Melanocyte of skin (primary cell): ENCODE measurements at places on chromosomes 16 and 17. TPM values are rescaled to one million over a fixed set of nuclear protein-coding genes. Genes with fewer than 3 reads are reported as not detected.

TBX2 gene
- 47.0 and 49.0 TPM in 2 replicates for total RNA-seq

MPP3 gene
- total RNA-seq: 4.7 and 5.4 TPM in 2 replicates

IFI35 gene
- 155 and 255 TPM in 2 replicates for total RNA-seq

KLHL10 gene
- total RNA-seq: under 0.01 TPM in 1 of 2 replicates, not detected in the other

CFAP52 gene
- total RNA-seq: not detected in 2 replicates

TPSB2 gene
- not detected in 2 replicates for total RNA-seq

NPTX1 gene
- 0.77 and 3.0 TPM in 2 replicates for total RNA-seq

KPNA2 gene
- 432 and 448 TPM in 2 replicates for total RNA-seq

SPATA32 gene
- not detected in 2 replicates for total RNA-seq

CD300A gene
- not detected in 2 replicates for total RNA-seq

MPV17L gene
- total RNA-seq: 0.73 and 1.0 TPM in 2 replicates

USB1 gene
- 42.1 and 50.3 TPM in 2 replicates for total RNA-seq

GNAO1 gene
- 0.31 and 0.33 TPM in 2 replicates for total RNA-seq

KRTAP4-2 gene
- total RNA-seq: not detected in 2 replicates

KRTAP2-3 gene
- not detected in 2 replicates for total RNA-seq

MT1F gene
- 3.5 and 5.0 TPM in 2 replicates for total RNA-seq

KRTAP9-2 gene
- total RNA-seq: not detected in 2 replicates

ABCA6 gene
- 0.33 and 1.9 TPM in 2 replicates for total RNA-seq

KRT27 gene
- 1.2 and 1.3 TPM in 2 replicates for total RNA-seq

C17orf50 gene
- not detected in 2 replicates for total RNA-seq

FBXO39 gene
- total RNA-seq: 1.00 and 1.2 TPM in 2 replicates

NPLOC4 gene
- 134 and 147 TPM in 2 replicates for total RNA-seq

KRT20 gene
- not detected in 2 replicates for total RNA-seq

NPIPB9 gene
- total RNA-seq: 5.2 and 5.8 TPM in 2 replicates

OR1A1 gene
- total RNA-seq: not detected in 2 replicates

SPNS2 gene
- total RNA-seq: not detected in 2 replicates

ST6GALNAC1 gene
- not detected in 2 replicates for total RNA-seq

ORC6 gene
- 10.5 and 12.4 TPM in 2 replicates for total RNA-seq

CACNG5 gene
- not detected in 2 replicates for total RNA-seq

HP gene
- total RNA-seq: not detected in 2 replicates

SNN gene
- 22.1 and 26.0 TPM in 2 replicates for total RNA-seq

TMEM235 gene
- total RNA-seq: not detected in 2 replicates

GLYR1 gene
- 39.6 and 53.1 TPM in 2 replicates for total RNA-seq

EME1 gene
- 10.2 and 15.7 TPM in 2 replicates for total RNA-seq

ABCC11 gene
- 0.34 TPM in 1 of 2 replicates, not detected in the other for total RNA-seq

UNC119 gene
- 21.6 and 24.0 TPM in 2 replicates for total RNA-seq

CHRNE gene
- total RNA-seq: 0.69 and 3.6 TPM in 2 replicates

TNFRSF17 gene
- not detected in 2 replicates for total RNA-seq

SPNS3 gene
- total RNA-seq: not detected in 2 replicates

CDH8 gene
- total RNA-seq: not detected in 2 replicates

AP1G1 gene
- 81.2 and 101 TPM in 2 replicates for total RNA-seq

TVP23A gene
- 0.46 TPM in 1 of 2 replicates, not detected in the other for total RNA-seq
